ENCODE measurements at places on chromosomes 3 and 15.

DNA sequence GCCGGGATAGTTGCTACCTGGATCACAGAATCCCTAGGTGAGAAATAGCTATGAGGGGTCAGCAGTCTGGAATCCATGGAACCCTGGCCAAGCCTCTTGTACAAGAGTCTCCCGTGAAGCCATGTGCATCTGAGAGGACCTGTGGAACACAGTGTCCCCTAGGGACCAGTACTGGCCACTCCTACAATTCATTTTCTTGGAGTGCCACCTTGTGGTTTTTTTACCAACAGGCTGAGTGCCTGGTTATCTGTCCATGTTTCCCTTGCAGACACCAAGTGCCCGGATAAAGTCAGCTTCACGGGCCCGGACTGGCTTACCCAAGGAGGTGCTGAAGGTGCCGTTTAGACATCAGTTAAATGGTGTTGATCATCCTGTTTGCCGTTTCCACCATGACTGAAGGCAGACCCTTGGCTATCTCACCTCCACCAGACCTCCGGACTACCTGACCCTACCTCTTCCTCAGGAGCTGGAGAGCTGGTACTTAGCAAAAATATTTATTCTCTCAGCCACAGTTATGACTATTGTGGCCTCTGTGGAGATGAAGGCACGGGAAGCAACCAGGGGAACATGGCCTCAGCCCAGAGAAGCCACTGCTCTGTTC, 93.9 kb downstream of the RBPMS2 start:
- peak; percentile 49 for DNase-seq

DNA sequence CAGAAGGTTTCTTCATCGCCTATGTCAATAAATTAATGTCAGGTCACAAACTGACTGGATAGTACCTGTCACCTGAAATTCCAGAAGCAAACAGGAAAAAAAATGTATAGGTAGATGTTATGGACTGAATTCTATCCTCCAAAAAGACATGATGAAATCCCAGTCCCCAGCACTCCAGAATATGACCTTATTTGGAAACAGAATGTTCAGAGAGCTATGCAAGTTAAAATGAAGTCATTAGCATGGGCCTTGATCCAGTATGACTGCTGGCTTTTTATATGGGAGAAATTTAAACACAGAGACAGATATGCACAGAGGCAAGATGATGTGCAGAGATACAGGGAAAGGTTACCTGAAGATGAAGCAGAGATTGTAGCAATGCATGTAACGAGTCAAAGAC, 953.4 kb downstream of the ZPLD1 start:
- DNase-seq: no peak

GRCh38 chr15:79442911-79443310, 10.8 kb downstream of the MINAR1 start:
- DNase-seq: no peak

DNA sequence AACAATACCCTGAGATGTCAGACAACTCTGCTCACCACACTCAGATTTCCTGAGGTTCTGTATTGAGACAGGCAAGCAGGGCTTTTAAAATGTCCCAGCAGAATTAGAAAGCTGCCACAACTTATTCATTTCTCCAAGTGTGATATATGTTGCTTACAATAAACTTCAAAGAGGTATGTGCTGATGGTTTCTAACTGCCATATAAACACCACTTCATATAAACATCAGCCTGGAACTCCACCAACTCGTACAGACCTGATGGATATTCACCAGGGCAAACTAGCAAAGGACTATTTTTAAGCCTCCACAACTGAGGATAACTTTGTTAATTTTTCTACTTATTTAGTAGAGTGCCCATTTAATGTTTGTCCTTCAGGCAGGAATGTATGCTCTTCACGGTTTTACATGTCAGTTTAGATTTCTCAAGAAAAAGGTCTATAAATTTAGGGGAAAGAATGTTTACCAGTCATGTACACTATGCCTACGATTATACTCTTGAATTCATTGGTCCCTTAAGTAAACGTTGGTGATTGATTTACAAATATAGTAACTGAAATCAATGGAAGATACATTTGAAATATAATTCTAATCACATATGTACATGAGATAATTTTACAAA, 109.6 kb upstream of the ABI3BP start:
- DNase-seq: no peak

DNA sequence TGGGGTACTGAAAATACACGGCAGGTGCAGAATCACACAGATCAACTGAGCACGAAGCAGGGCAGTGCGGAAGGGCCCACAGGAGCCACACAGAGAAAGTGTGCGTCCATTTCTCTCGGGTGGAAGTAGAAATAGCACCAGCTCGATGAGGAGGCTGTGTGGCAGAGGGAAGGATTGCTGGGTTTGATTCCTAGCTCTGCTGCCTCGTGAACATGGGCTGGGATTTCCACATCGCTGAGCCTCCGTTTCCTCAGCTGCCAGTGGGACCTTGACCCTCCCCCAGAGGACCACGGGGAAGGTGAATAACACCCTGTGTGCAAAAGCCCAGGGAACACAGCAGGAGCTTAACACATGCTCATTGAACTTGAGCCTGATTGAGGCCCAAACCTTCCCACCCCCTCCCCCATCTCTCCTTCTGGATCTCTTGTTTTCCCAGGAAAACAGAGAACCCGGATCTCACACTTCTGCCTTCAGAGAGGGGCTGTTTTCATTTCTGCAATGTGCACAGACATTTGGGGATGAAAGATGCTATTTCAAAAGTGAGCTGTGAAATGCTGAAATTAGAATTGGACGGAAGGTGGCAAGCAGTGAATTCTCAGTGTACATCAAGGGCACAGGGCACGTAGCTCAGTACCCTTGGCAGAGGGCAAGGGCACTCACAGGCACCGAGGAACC, 38.4 kb downstream of the ABTB1 start:
- DNase-seq: no peak

DNA sequence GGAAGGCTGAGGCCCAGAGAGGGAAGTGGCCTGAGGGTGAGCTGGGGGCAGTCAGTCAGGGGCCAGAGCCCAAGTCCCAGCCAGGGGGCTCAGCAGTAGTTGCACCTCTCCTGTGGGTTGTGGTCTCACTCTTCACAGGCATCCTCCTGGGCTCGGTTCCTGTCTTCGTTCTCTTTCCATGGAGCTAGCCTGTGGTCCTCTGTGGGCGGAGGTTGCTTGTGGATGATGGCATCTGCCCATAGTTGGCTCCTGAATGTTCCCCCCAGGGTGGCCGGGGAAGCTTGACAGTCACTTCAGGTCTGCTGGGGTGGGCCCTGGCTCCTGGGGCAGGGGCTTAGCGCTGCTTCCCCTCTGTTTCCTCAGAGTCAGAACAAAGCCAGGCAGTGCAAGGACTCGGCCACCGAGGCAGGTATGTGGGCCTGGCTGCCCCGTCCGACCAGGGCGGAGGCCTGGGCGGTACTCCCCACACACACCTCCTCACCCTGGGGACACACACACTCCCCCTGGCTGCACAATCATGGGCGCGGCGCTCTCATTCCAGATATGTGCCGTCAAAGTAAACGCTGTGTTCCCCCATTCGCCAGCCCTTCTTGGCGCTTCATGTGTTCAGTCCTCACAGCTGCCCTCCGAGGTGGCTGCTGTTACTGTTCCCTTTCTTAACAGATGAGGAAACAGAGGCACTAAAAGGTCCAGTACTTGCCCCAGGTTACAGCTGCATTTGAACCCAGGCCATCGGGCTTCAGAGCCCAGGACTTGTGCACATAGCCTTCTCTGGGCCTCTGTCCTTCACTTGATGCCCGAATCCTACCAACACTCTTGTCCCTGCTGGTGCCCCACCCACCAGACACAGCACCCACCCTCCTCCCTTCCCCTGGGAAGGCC, 34.5 kb downstream of the PSTPIP1 start:
- DNase-seq: no peak

DNA sequence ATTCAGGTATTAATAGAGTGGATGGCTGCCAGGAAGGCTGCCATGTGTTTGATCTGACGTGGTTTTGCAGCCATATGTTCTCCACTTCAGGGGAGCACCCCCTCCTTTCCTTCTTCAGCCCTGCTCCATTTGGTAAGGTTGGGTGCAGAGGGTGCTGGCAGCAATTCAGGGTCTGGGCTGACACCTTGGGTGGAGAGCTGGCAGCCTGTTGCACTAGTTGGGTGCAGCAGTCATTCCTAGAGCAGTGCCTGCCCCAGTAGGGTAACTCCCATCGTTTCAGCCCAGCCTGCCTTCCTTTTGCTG, 1.5 kb downstream of the TYRO3 start:
- DNase-seq: no peak

DNA sequence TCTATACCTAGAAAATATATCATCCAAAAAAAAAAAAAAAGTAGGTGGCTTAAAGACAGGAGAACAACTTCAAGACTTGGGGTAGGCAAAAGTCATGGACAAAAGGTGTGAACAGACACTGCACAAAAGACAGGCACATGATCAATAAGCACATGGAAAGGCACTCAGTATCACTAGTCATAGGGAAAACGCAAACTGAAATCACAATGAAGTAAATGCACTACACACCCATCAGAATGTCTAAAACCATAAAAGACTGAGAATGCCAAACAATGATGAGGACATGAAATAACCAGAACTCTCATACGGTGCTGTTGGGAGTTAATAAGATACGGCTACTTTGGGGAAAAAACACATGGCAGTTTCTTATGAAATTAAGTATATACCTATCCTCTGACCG, 40.0 kb downstream of the CHSY1 start:
- no peak for DNase-seq

DNA sequence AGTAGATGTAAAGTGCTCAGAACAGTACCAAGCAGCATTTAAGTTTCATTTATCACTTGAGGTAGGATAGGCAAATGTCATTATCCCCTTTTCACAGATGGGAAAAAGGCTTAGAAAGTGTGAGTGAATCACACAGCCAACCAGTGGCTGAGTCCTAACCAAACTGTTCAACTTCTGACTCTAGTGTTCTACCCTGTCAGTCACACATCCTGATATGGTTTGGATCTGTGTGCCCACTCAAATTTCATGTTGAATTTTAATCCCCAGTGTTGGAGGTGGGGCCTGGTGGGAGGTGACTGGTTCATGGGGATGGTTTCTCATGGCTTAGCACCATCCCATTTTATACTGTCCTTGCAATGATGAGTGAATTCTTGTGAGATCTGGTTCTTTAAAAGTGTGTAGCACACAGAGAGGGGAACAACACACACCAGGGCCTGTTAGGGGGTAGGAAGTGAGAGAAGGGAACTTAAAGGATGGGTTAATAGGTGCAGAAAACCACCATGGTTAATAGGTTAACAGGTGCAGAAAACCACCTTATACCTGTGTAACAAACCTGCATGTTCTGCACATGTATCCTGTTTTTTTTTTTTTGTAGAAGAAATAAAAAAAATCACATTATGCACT, 304.7 kb downstream of the SUCLG2 start:
- DNase-seq: peak; percentile 74

Data from bronchial epithelial cell (primary cell).